ENCODE measurements at places on chromosomes 13 and 19. TPM values are rescaled to one million over a fixed set of nuclear protein-coding genes. Genes with fewer than 3 reads are reported as not detected.

The CYP4F11 gene
- total RNA-seq = 7.7 TPM

The NLRP12 gene
- not detected for total RNA-seq

The ZNF829 gene
- 0.45 TPM for total RNA-seq

The CLEC17A gene
- total RNA-seq = not detected

The FLT3LG gene
- total RNA-seq = 0.68 TPM

The DAND5 gene
- not detected for total RNA-seq

The TMEM259 gene
- 72.8 TPM for total RNA-seq

The PGLYRP2 gene
- total RNA-seq = not detected

The EDNRB gene
- not detected for total RNA-seq

The PRR19 gene
- 5.1 TPM for total RNA-seq

The GPR4 gene
- total RNA-seq = 0.15 TPM

The PSG1 gene
- 0.21 TPM for total RNA-seq

The HPN gene
- total RNA-seq = 0.06 TPM

The PPP1R13L gene
- total RNA-seq = 35.2 TPM

The CCDC122 gene
- total RNA-seq = 2.4 TPM

The NEK5 gene
- total RNA-seq = 0.14 TPM

The RUBCNL gene
- total RNA-seq = 0.07 TPM

The C19orf81 gene
- 9.6 TPM for total RNA-seq

The S1PR5 gene
- 2.7 TPM for total RNA-seq

The MCF2L gene
- 0.36 TPM for total RNA-seq

The PGLYRP1 gene
- total RNA-seq = not detected

The CD209 gene
- not detected for total RNA-seq

The AP1M2 gene
- total RNA-seq = 36.5 TPM

The OR7C1 gene
- total RNA-seq = not detected

The TEKTIP1 gene
- total RNA-seq = not detected

The JAK3 gene
- 0.27 TPM for total RNA-seq

The GAS6 gene
- total RNA-seq = 6.4 TPM

The IL12RB1 gene
- not detected for total RNA-seq

The ZFP82 gene
- 2.5 TPM for total RNA-seq

The ZFP28 gene
- total RNA-seq = 4.0 TPM

The WDR88 gene
- total RNA-seq = 0.16 TPM

The CD70 gene
- 23.1 TPM for total RNA-seq

The TNFSF11 gene
- not detected for total RNA-seq

The LDLR gene
- total RNA-seq = 34.7 TPM
